Chondrocyte (in vitro differentiated cells): ENCODE measurements at places on chromosomes 16 and 17. TPM values are rescaled to one million over a fixed set of nuclear protein-coding genes. Genes with fewer than 3 reads are reported as not detected.

The TIMP2 gene
- total RNA-seq = 429 to 540 TPM (median 535 TPM) in 3 replicates

The KRT15 gene
- not detected in 3 replicates for total RNA-seq

The GIT1 gene
- 32.1 to 37.7 TPM (median 35.7 TPM) in 3 replicates for total RNA-seq

The DPH1 gene
- total RNA-seq = 29.4 to 43.1 TPM (median 31.3 TPM) in 3 replicates

The HIC1 gene
- total RNA-seq = 3.3 to 9.0 TPM (median 8.8 TPM) in 3 replicates

The TAC4 gene
- total RNA-seq = not detected in 3 replicates

The NUPR1 gene
- 39.1 to 300 TPM (median 289 TPM) in 3 replicates for total RNA-seq

The RNF135 gene
- total RNA-seq = 14.7 to 15.7 TPM (median 15.0 TPM) in 3 replicates

The CTRB1 gene
- not detected in 3 replicates for total RNA-seq

The HEATR9 gene
- not detected in 3 replicates for total RNA-seq

The IGF2BP1 gene
- 47.1 to 60.0 TPM (median 57.6 TPM) in 3 replicates for total RNA-seq

The TCAP gene
- total RNA-seq = 0.64 to 1.3 TPM (median 0.77 TPM) in 3 replicates

- no peak overlapping the region for H3K27ac ChIP-seq
- no peak overlapping the region for H3K4me3 ChIP-seq
- peaks cover 5% of the 10 kb centered on the region for H3K36me3 ChIP-seq
- H3K27me3 ChIP-seq = no peaks in the 10 kb centered on the region
These were observed 18.4 kb downstream of the TUBD1 start for GRCh38 chr17:59874376-59874775.

GRCh38 chr16:1654505-1655268 is 23.4 kb upstream of the JPT2 start:
- H3K4me3 ChIP-seq = no peak overlapping the region
- DNase-seq = no peak
- no peaks in the 10 kb centered on the region for H3K27me3 ChIP-seq
- no peak overlapping the region for H3K27ac ChIP-seq
- H3K36me3 ChIP-seq = peaks cover 41% of the 10 kb centered on the region
- peaks cover 3% of the 10 kb centered on the region for H3K4me1 ChIP-seq

- H3K27ac ChIP-seq = no peak overlapping the region
- peaks cover 14% of the 10 kb centered on the region for H3K36me3 ChIP-seq
- H3K27me3 ChIP-seq = peaks cover 10% of the 10 kb centered on the region
- no peak overlapping the region for H3K4me3 ChIP-seq
- H3K4me1 ChIP-seq = no peaks in the 10 kb centered on the region
- no peak for DNase-seq
These were observed 292.3 kb downstream of the PMP22 start for GRCh38 chr17:14972844-14973243.

DNA sequence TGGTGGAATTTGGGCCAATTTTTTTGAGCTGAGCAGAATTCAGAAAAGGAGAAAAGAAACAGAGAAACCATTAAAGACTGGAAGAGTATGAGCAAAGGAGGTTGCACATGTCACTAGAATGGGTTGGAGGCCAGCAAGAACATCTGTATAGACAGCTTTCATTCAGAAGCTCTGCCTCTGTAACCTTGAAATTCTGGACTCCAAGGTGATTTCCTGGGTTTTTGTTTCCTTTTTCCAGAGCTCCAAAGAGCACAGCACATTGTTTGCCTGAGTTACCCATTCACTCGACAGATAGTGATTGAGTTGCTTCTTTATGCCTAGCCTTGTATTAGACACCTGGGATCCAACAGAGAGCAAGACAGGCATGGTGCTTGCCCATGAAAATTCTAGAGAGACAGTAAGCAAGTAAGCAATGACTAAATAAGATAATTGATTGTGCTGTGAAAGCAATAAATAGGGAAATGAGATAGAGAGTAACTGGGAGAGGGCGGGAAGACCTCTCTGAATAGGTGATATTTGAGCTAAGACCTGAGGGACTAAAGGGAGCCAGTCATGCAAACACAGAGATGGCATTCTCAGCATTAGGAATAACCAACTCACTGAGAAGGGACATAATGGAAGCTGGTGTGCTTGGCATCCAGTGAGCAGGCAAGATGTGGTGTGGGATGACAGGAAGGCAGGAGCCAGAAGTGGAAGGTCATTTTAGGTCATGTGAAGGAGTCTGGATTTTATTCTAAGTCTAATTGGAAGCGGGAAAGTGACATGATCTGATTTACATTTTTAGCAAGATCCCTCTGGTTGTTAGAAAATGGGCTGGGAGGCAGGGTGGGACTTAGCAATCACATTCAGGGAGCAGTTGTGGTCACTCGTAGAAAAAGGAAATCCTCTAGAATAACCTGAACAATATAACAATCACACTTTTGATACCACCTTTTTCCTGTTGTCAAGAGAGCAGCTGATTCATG is 197.5 kb downstream of the HS3ST3A1 start:
- H3K4me3 ChIP-seq = no peak overlapping the region
- no peak overlapping the region for H3K27ac ChIP-seq
- no peak for DNase-seq

GRCh38 chr16:86018487-86018886 is 119.5 kb downstream of the IRF8 start:
- H3K36me3 ChIP-seq = no peaks in the 10 kb centered on the region
- H3K27me3 ChIP-seq = peaks cover 36% of the 10 kb centered on the region
- DNase-seq = peak; percentile 19
- peak overlapping the region; percentile 3 for H3K27ac ChIP-seq
- peaks cover 7% of the 10 kb centered on the region for H3K4me1 ChIP-seq

GRCh38 chr17:35750526-35751395 is 2.3 kb downstream of the GAS2L2 start:
- peaks cover 19% of the 10 kb centered on the region for H3K27me3 ChIP-seq
- peaks cover 21% of the 10 kb centered on the region for H3K4me1 ChIP-seq
- no peak overlapping the region for H3K27ac ChIP-seq
- H3K36me3 ChIP-seq = no peaks in the 10 kb centered on the region

- peak; percentile 80 for DNase-seq
- H3K36me3 ChIP-seq = peaks cover 22% of the 10 kb centered on the region
- no peaks in the 10 kb centered on the region for H3K4me1 ChIP-seq
- no peak overlapping the region for H3K27ac ChIP-seq
- H3K4me3 ChIP-seq = no peak overlapping the region
These were observed 99.2 kb upstream of the ZNF750 start for GRCh38 chr17:82938873-82939620.

DNA sequence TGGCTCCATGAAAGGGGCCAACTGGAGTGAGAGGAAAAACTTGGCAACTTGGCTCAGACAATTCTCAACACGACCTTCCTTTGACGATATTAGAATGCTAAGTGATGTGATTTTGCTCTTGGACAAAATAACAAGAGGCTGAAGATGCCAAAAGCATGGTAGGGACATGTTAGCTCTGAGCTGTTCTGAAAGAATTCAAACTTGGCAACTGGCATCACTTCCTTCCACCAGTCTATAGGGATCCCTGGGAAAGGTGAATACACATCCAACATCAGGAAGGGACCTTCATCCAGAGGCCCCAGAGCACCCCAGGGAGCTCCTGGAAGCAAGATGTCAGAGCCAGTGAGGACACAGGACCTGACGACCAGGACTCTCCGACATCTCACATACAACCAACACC is 4.3 kb downstream of the KRT37 start:
- no peaks in the 10 kb centered on the region for H3K36me3 ChIP-seq
- H3K4me3 ChIP-seq = no peak overlapping the region

DNA sequence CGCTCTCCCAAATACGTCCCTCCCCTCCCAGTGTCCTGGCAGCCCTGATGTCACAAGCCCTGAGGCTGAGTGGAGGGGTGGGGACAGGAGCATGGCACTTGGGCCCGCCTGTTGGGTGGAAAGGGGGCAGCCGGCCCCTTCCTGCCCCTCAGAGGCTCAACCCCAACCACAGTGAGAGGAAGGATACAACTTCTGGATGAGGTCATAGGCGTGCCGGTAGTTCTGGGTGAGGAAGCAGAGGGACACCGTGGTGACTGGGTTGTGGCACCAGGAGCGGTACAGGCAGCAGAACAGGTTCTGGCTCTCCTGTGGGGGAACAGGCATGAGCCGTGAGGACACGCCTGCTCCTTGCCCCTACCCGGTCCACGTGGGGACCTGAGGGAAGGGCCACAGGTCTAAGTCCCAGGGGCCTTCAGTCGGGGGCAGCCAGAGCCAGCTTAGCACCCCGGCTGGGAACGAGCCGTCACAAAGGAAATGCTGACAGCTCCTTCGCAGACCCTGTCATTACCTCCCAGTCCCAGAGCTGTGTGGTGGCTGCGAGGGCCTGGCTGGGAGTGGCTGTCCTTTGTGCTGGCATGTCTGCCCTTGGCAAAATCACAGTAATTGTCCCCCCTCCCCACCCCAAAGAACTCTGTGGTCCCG is 11.2 kb upstream of the MTSS2 start:
- H3K36me3 ChIP-seq = peaks cover 4% of the 10 kb centered on the region
- no peak for DNase-seq
- no peaks in the 10 kb centered on the region for H3K27me3 ChIP-seq
- H3K27ac ChIP-seq = peak overlapping the region; percentile 100
- H3K4me1 ChIP-seq = peaks cover 94% of the 10 kb centered on the region
- H3K4me3 ChIP-seq = no peak overlapping the region

- H3K4me3 ChIP-seq = no peak overlapping the region
- H3K27ac ChIP-seq = no peak overlapping the region
- H3K4me1 ChIP-seq = no peaks in the 10 kb centered on the region
- peaks cover 5% of the 10 kb centered on the region for H3K36me3 ChIP-seq
These were observed 24.7 kb downstream of the PSMD7 start for GRCh38 chr16:74321356-74321755.

DNA sequence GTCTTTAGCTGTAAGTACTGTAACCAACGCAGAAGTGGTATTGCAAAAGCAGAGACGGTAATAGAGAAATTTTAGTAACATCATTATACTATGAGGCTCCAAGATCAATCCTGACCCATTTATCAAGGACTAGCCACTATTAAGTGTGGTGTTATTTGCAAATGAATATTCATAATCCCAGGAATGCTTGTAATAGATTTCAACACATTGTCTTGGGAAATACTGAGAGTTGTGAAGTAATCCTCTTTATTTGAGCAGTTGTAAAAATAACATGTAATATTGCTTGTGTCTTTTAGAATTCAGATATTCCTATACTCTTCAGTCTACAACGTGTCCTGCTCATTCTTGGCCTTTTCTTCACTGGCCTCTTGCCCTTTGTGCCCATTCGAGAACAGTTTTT is 46.4 kb downstream of the GDPD1 start:
- no peak overlapping the region for H3K27ac ChIP-seq
- DNase-seq = no peak
- no peak overlapping the region for H3K4me3 ChIP-seq
- no peaks in the 10 kb centered on the region for H3K27me3 ChIP-seq
- H3K4me1 ChIP-seq = no peaks in the 10 kb centered on the region
- H3K36me3 ChIP-seq = peaks cover 1% of the 10 kb centered on the region

DNA sequence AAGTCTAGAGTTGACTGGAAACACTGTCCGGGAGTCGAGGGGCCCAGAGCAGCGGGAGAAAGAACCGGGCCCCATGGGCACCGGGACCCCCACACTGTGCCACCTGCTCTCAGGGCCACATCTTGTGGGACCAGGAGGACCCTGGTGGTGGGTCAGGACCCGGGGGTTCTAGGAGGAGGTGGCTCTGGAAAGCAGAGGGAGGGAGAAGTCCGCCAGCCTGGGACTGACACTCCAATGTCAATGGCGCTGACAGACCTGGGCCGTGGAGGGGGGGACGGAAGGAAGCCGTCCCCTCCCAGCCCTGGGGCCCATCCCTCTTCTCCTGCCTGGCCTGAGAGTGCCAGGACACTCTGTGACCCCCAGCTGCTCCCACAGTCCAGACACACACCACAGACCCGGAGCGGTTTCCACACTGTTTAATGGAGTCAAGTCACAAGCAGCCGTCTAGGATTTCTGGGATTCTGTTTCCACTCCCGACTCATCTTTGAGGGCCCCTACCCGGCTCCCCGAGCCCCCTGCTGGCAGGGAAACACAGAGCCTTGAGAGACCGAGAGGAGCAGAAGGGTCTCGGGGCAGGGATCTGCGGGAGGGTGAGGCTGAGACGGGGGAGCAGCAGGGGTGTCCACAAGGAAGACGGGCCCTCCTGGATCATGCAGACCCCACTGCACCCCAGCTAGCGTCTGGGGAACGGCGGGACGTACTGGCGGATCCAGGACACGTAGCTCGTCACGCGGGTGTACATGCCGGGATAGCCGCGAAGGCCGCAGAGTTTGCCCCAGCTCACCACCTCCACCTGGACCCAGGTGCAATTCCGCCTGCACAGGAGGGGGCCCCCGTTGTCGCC is 23.5 kb upstream of the UBE2I start:
- DNase-seq = peak; percentile 81
- no peaks in the 10 kb centered on the region for H3K36me3 ChIP-seq
- no peak overlapping the region for H3K4me3 ChIP-seq
- peaks cover 42% of the 10 kb centered on the region for H3K27me3 ChIP-seq

- no peak overlapping the region for H3K27ac ChIP-seq
- H3K36me3 ChIP-seq = peaks cover 3% of the 10 kb centered on the region
- no peaks in the 10 kb centered on the region for H3K27me3 ChIP-seq
- no peak overlapping the region for H3K4me3 ChIP-seq
These were observed 9.6 kb downstream of the SLC7A6 start for GRCh38 chr16:68273896-68274295.

GRCh38 chr17:31373150-31374093 is 18.1 kb upstream of the RAB11FIP4 start:
- H3K4me1 ChIP-seq = peaks cover 7% of the 10 kb centered on the region
- H3K27ac ChIP-seq = no peak overlapping the region
- H3K4me3 ChIP-seq = no peak overlapping the region
- H3K36me3 ChIP-seq = peaks cover 8% of the 10 kb centered on the region

DNA sequence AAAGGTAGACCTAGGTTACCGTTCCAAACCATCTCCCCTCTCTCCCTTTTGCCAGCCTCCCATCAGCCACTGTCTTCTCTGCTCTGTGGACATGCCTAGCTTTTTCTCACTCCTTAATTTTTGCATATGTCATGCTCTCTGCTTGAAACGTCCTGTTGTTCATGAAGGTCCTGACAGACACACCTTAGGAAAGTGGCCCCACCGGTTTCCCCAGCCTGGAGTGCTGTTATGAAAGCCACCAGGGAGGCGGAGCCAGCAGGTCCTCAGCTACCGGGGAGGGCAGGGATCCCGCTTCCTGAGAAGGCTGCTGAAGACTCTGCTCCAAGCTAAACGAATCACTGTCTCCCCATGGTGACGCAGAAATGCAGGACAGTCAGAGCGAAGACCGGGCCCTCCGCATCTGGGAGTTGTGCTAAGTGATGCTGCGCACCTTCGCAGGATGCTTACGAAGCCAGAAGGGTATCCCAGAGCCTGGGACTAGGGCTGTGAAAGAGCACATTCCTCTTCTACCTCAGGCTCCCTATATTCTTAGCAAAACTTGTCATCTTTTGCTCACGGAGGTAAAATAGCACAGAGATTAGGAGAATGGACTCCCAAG is 2.3 kb upstream of the SLC16A11 start:
- H3K36me3 ChIP-seq = no peaks in the 10 kb centered on the region
- H3K4me3 ChIP-seq = no peak overlapping the region
- H3K27ac ChIP-seq = no peak overlapping the region
- H3K27me3 ChIP-seq = peaks cover 6% of the 10 kb centered on the region

- H3K4me1 ChIP-seq = peaks cover 8% of the 10 kb centered on the region
- H3K36me3 ChIP-seq = peaks cover 4% of the 10 kb centered on the region
- H3K27ac ChIP-seq = peak overlapping the region; percentile 61
- DNase-seq = no peak
These were observed 1.6 kb downstream of the HOXB2 start for GRCh38 chr17:48543107-48543853.

GRCh38 chr17:21198411-21198810 is 15.6 kb downstream of the TMEM11 start:
- DNase-seq = no peak
- no peaks in the 10 kb centered on the region for H3K27me3 ChIP-seq
- H3K36me3 ChIP-seq = peaks cover 19% of the 10 kb centered on the region
- no peak overlapping the region for H3K4me3 ChIP-seq
- H3K4me1 ChIP-seq = peaks cover 26% of the 10 kb centered on the region

GRCh38 chr16:70438585-70438968 is 323 bp downstream of the ST3GAL2 start:
- H3K36me3 ChIP-seq = no peaks in the 10 kb centered on the region
- peak overlapping the region; percentile 94 for H3K4me3 ChIP-seq
- DNase-seq = no peak
- H3K27ac ChIP-seq = peak overlapping the region; percentile 97

GRCh38 chr17:80029258-80029974 is 6.3 kb downstream of the TBC1D16 start:
- DNase-seq = no peak
- peaks cover 72% of the 10 kb centered on the region for H3K4me1 ChIP-seq
- H3K27ac ChIP-seq = peak overlapping the region; percentile 88
- no peaks in the 10 kb centered on the region for H3K36me3 ChIP-seq
